GM12892 (cell line): ENCODE measurements at places on chromosomes 7 and 10.

GRCh38 chr7:93751421-93751820 lies 139.1 kb downstream of the TFPI2 start:
- no peak for DNase-seq

- DNase-seq, result no peak
Observed at GRCh38 chr10:14381475-14381874, 50.8 kb upstream of the FRMD4A start.

DNA sequence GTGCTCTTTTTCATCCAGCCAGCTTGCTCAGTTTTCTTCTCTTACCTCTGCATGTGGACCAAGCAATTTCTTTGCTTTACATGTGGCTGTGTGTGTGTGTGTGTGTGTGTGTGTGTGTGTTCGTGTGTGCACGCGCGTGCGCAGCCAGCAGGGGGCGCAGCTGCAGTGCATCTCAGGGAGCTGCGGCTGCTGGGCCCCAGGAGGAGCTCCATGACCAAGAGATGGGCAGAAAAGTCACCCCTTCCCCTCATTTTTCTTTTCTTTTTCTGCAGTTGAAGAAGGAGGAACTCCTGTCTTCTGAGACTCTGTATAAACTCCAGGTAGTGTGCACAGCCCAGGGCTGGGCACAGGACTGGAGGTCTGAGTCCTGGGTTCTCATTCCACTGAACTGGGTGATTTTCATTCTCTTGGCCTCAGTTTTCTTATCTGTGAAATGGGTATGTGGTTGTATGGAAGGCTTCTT lies 41.8 kb downstream of the BLNK start:
- peak; percentile 52 for DNase-seq

GRCh38 chr7:143406002-143406357 lies 2.7 kb downstream of the EPHA1 start:
- no peak for DNase-seq

- no peak for DNase-seq
Observed at GRCh38 chr7:158676171-158676840, 28.3 kb downstream of the NCAPG2 start.

DNA sequence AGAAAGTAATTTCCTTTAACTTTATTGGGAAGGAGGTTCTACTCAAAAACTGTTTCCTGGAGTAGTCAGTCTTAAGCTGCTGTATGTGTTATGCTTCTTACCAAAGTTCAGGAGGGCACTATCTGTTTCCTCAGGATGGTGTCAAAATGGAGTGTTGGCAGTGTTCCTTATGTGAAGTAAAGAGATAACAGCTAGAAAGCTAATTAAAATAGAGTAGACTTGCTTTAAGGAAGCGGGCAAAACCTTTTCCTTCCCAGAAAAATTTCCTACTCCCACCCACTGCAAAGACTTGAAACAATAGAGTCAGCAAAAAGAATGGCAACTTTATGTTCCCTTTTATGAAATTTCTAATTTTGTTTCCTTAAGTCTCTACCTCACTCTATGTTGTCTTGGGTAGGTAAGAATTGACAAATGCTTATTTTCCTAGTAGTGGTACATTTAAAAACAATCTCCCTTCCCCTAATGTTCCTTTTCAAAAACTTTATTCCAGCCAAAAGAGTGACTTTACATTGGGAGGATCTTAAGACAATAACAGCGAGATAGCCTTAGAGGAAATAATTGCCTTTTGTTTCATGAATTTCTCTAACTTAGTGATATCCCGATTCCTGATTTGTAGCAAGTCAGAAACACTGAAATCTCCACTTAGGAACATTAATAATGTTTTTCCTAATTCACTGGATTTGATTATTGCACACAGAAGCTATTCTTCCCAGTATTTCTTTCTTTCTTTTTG lies 26.5 kb upstream of the ENTPD1 start:
- DNase-seq, result no peak
